ENCODE measurements at places on chromosomes 7 and 10. TPM values are rescaled to one million over a fixed set of nuclear protein-coding genes. Genes with fewer than 3 reads are reported as not detected.

ADK gene
- 27.3 TPM for polyA plus RNA-seq

PALD1 gene
- polyA plus RNA-seq, result 10.1 TPM

DNA sequence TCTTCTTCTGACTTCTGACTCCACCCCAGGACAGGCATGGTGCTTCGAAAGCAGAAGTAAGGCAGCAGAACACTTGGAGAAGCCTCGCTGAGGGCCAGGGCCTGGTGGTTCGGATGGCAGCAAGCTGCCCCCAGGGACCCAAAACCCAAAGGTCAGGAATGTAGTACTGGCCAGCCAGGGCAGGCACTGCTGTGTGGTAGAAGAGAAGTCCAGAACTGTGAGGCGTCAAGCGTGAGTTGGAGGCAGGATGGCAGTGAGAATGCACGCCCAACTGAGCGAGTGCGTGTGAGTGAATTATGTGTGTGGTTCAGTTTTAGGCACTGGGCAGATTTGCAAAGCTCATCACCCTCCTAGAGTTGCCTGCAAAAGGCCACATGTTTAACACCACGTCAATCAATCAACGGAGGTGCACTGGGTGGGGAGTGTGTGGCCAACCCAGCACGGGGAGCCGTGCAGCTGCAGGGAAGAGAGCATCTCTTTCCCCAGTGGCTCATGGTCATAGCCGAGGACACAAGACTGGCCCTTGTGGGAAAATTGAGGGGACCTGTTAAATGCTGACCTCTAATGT, 144.3 kb downstream of the KCNMA1 start:
- DNase-seq, result no peak

WNT8B gene
- 0.97 TPM for polyA plus RNA-seq

- no peak for DNase-seq
These were observed 166.5 kb upstream of the COL1A2 start for GRCh38 chr7:94228223-94228622.

NKX6-2 gene
- 7.3 TPM for polyA plus RNA-seq

FOXI2 gene
- 1.6 TPM for polyA plus RNA-seq

OPN1SW gene
- polyA plus RNA-seq, result 1.0 TPM

DNA sequence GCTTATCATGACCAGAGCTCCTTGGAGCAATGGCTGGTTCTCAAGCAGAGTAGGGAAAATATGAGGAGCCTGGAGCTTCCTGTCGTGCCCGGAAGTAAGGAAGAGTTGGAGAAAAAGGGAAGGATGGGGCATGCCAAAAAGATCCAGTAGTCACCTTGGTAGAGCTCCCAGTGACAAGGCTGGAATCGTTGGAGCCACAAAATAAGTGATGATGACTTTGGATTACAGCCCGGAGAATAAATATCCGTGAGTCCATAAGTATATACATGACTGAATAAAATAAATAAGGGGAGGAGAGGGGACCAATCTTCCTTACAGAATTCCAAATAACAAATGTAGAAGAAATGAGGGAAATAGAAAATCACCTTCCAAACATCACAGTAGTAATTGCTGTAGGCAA, 29.3 kb downstream of the LMTK2 start:
- DNase-seq, result no peak

INMT gene
- 1.4 TPM for polyA plus RNA-seq

GPC2 gene
- 14.5 TPM for polyA plus RNA-seq

DNA sequence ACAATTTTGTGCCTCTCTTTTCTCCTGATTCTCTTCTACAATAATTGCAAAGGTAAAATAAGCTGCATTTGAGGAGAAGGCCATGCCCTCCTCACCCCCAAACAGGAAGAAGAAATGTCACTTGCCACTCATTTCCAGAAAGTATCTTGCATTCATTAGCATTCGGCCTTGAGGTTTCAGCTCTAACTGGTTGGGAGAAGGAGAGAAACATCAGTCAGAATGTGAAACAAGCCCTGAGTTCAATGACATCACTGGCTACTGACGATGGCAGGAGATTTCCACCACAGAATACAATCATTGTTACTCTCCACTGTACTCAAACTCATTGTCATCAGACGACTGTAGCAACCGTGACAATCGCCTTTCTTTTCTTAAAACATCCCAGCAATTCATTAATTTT, 72.8 kb downstream of the PRKCQ start:
- no peak for DNase-seq

DNA sequence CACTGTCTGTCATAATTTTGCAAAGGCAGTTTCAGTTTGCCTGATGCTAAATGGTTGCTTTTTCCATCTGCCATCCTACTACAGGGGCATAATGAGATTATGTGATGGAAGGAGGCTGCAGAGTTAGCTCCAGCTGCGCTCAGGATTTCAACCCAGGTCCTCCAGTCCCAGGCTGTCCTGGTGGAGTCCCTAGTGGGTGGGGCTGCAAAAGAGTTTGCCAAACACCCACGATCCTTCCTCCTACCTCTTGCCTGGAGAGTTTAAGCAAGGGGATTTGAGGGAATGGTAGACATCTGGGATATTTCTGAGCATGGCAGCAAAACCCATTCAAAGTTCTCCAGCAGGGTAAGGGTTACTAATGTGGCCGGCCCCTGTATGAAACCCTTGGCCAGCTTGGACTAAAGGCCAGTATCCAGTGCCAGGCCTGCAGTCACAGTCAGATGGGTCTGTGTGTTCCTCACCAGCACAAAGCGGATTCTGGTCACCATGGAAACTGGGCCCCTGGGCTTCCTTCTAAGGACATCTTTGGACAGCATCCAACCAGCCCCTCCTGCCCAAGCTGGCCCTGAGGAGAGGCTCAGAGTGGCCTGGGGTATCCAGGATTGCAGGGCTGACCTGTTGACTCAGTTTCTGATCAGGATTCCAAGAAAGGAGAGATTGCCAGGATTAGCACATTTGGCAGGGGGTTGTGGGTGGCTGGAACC, 42.7 kb upstream of the CHST3 start:
- DNase-seq, result peak; percentile 20

CBLL1 gene
- 30.5 TPM for polyA plus RNA-seq

GRCh38 chr7:36657036-36657660, 67.1 kb downstream of the AOAH start:
- no peak for DNase-seq

DNA sequence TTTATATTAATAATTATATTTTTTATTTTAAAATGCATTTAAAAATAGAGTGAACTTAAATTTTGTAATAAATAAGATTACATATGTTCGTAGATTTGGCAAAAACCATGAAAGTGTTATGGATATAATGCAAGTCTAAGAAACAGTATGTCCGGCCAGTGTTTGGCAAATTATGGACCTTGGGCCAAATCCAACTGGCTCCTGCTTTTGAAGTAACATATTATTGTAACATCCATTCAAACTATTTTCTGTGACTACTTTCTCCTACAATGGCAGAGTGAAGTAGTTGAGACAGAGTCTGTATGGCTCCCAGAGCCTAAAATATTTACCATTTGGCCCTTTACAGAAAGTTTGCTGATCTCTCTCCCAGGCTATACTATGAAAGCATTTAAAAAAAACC, 38.9 kb downstream of the TMEM229A start:
- no peak for DNase-seq

GRCh38 chr7:135169964-135170273, 588 bp downstream of the CYREN start:
- no peak for DNase-seq

DNA sequence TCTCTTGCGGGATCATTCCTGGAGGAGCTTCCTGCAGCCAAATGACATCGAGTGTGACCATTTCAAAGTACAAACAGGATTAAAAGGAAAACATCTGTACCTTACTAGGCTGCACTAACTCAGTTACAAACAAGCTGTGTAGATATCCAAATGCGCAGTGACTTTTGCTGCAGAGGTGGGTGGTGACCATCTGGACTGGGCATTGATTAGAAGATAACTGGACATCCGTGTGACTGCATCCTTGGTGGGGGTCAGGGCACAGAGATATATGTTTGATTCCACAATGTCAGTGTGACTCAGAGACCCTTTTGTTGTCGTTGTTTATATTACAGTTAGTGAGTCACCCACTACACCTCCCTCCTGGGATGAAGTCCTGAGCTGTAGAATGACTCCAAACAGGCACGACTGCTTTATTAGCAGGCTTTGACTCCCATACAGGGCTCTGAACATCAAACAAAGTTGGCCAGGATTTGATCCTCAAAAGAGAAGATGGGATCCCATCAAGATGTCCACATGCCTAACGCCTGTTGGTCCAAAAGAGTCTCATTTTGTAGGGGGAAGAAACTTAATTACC, 56.7 kb upstream of the SDK1 start:
- no peak for DNase-seq

DNA sequence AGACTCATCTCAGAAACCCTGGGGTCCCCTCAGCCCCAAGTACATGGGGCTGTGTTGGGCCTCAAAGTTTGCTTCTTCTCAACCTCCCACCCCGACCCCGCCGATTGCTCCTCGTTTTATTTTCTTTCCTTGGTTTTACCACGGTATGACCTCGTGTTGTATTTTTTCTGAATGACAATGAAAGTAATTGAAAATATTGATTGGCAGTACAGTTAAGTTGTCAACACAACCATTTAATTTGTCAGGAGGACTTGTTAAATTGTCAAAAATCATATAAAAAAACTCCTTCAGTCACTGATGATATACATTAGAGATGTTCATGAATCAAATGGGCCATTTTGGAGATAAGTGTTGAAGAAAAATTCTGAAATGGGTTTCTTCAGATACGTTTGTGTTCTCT, 520.7 kb downstream of the LRMDA start:
- DNase-seq, result no peak

SPDYE2 gene
- 5.6 TPM for polyA plus RNA-seq

- DNase-seq, result no peak
These were observed 225.6 kb downstream of the AHR start for GRCh38 chr7:17523813-17524739.

PTPRN2 gene
- polyA plus RNA-seq, result 6.0 TPM

GRCh38 chr7:685540-685939, 41.0 kb upstream of the DNAAF5 start:
- no peak for DNase-seq

GRCh38 chr7:20959281-20959680, 172.6 kb upstream of the SP8 start:
- no peak for DNase-seq

DNA sequence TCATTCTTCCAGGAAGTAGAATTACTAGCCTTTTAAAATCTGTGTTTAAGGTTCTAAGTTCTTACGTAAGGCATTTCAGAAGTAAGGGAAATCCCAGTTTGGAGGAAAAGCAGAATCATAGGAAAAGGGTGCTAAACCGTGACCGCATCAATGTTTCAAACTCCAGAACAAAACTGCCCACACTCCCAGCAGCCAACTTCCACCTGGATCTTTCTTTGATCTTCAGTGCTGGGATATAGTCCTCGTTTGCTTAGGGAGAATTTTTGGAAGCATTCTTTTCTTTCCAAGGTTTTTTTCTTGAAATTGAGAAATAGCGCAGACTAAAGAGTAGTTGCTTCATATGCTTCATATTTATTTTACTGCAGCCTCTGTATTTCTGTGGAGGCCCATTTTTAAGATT, 8.9 kb downstream of the PROSER2 start:
- DNase-seq, result no peak

PTER gene
- polyA plus RNA-seq, result 15.3 TPM

DNA sequence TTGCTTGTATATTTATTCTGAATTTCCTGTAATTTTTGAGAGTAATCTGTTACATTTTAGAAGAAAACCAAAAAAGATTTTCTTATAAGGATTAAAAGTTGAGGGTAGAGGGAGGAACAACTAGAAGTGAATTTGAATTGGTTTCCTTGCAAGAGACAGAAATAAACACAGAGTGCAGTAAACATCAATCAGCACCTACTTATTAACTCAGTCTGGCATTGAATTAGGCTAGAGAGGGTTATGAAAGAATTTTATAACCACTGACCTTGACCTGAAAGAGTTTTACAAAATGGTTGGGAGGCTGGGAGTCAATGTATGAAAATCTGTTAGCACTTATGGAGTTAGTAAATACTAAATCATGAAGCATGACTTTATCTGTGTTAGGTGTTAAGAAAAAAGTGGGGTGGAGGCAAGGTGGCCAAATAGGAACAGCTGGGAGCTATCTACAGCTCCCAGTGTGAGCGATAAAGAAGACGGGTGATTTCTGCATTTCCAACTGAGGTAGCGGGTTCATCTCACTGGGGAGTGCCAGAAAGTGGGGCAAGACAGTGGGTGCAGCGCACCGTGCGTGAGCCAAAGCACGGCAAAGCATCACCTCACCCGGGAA, 106.5 kb downstream of the PDE1C start:
- DNase-seq, result no peak

RTKN2 gene
- polyA plus RNA-seq, result 11.2 TPM

SFRP4 gene
- 3.4 TPM for polyA plus RNA-seq

EGFR gene
- polyA plus RNA-seq, result 29.9 TPM

GRCh38 chr7:147519062-147519461, 1071.5 kb upstream of the C7orf33 start:
- no peak for DNase-seq

DNA sequence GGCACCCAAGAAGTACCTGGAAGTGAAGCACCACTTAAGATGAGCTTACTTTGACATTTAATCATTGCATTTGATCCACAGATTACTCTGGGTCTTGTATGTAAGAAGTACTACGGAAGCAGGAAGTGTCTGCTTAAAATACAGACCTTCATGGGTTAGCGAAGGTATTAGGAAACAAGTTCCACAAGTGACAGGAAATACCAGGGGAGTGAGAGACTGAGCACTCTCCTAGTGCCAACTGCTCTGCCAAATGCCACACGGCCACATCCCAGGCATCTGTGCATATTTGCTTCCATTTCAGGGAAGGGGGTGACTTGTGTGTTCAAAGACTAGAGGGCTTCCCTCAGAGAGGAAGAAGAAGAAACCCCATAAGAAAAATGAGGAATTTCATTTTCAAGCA, 57.2 kb upstream of the ANK3 start:
- no peak for DNase-seq

DNA sequence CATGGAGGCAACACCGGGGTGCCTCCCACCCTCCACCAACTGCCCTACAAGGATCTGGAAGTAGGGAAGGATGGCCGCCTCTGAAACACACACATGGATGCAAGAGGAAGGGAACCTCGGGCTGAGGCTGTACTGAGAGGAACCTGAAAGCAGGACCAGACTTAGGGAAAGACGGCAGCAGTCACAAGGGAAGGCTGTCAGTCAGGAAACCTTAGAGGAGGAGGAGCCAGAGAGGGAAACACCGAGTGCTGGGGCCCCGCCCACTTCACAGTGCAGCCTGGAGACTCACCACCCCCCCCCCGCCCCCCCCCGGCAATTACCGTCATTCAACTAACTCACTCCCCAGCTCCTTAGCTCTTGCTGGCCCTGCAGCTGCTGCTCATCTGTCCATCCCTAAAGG, 2.5 kb downstream of the CYREN start:
- DNase-seq, result no peak

- DNase-seq, result no peak
These were observed 21.6 kb downstream of the GPR26 start for GRCh38 chr10:123687758-123688157.

- peak; percentile 60 for DNase-seq
These were observed at the start of gene FLNC for GRCh38 chr7:128830231-128831177. FLNC (plus strand) TSS chr7:128830406; CDS start chr7:128830638, 232 bp downstream.

DNA sequence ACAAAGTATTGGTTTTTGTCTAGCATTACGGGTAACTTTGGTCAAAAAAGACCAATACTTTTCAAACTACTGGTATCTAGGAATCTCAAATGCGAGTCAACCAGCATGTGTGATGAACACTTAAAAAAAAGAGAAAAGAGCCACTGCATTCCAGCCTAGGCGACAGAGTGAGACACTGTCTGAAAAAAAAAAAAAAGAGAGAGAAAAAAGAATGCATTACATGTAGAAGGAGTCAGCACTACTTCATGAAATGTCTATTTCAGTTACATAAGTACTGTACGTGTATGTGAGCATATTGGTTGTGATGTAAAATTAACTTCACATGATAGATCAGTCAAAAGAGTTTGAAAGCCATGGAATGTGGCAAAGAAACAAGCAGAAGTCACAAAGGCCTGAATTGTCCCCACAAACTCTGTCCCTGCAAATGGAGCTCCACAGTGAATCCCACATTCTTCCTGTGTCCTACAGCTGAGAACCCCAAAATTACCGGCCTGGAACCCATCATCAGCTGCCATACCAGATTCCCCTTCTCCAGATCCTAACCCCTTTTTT, 1.6 kb downstream of the DENND11 start:
- DNase-seq, result no peak

All from renal cortex interstitium (tissue), 15 donors.